ENCODE measurements at places on chromosomes 5 and 9. TPM values are rescaled to one million over a fixed set of nuclear protein-coding genes. Genes with fewer than 3 reads are reported as not detected.

Gene CCNI2
- total RNA-seq: 0.60 TPM

Gene TAS2R1
- total RNA-seq: not detected

Gene TMEM215
- 52.2 TPM for total RNA-seq

Gene DNAI1
- 0.27 TPM for total RNA-seq

Gene FCN1
- total RNA-seq: 4.9 TPM

Gene PCDHA10
- 4.6 TPM for total RNA-seq

Gene HMMR
- total RNA-seq: 8.6 TPM

Gene RETREG1
- 39.2 TPM for total RNA-seq

Gene C9orf57
- not detected for total RNA-seq

Measured in camera-type eye (tissue), 1 donor.